SHP77 (cell line): ENCODE measurements at places on chromosomes 5 and 9.

- no peak for DNase-seq
Observed at GRCh38 chr5:95533106-95533505, 21.7 kb downstream of the SKIC3 start.

GRCh38 chr9:14822666-14823065, 87.6 kb downstream of the FREM1 start:
- no peak for DNase-seq

DNA sequence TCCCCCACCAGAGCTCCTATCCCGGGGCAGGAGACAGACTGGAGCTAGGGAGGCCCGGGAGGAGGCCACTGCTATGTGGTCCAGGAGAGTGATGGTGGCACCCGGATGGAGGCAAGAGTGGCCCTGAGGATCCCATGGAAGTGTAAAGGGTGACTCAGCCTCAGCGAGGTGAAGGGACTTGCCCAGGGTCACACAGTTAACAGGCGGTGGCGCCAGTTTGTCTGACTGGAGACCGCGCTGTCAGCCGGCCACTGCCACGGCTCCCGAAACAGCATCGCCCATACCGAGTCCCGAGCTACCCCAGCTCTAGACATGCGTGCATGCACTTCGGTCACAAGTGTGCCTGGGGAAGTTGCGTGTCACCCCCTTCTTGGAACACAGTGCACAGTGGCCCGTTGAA, 165.9 kb downstream of the GAPVD1 start:
- DNase-seq: no peak

DNA sequence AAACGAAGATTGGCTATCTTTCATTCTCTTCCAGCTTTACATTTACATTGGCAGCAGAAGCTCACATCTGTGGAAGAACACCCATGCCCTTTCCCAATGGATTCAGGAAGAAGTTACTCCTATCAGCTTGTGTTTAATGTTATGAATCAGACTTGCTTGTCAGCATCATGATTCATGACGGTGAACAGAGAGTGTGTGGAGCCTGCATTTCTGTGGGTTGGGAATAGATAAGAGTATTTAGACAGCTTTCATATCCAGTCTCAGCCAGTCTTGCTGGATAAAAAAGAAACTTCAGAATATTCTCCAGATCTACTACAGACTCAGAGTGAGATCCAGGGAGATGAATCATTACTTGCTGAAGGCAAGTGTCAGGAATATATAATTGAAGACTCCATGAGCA, 812.9 kb upstream of the ZNF608 start:
- DNase-seq: no peak

- DNase-seq: peak; percentile 15
Observed at GRCh38 chr9:89519366-89519805, 21.5 kb upstream of the SEMA4D start.
